CD4-positive, CD25-positive, alpha-beta regulatory T cell (primary cell): ENCODE measurements at places on chromosomes 6 and 20. TPM values are rescaled to one million over a fixed set of nuclear protein-coding genes. Genes with fewer than 3 reads are reported as not detected.

NFKBIE gene
- 3.6 TPM for polyA plus RNA-seq

GRM1 gene
- not detected for polyA plus RNA-seq

MACROD2 gene
- polyA plus RNA-seq = not detected

IL17F gene
- polyA plus RNA-seq = not detected

ADAM33 gene
- polyA plus RNA-seq = not detected

SOX18 gene
- polyA plus RNA-seq = not detected

SMAP1 gene
- polyA plus RNA-seq = 28.3 TPM

CHRNA4 gene
- polyA plus RNA-seq = not detected

PKHD1 gene
- not detected for polyA plus RNA-seq

PTCRA gene
- polyA plus RNA-seq = not detected

HEBP2 gene
- polyA plus RNA-seq = 67.8 TPM

UCKL1 gene
- 32.6 TPM for polyA plus RNA-seq

FOXQ1 gene
- not detected for polyA plus RNA-seq

CYP39A1 gene
- not detected for polyA plus RNA-seq

TREM1 gene
- not detected for polyA plus RNA-seq

- no peak for DNase-seq
Observed at GRCh38 chr6:112176175-112176574, 78.2 kb downstream of the LAMA4 start.

DNA sequence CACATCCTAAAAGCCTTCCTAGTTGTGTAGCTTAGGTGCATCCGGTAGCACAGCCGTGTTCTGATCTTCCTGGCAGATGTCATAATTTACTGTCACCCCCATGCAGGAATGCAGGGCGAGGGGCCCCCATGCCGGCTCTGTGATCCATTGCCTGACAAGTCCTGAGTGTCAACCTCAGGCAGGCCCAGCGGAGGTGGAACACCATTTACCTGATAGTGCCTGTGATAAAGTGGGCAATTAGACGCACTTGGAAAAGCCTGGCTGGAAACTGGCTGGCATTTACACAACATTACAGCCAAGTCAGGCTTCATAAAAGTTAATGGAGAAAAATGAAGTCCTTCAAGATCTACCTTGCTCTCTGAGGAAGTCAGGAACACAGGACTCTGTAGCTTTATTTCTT, 521.4 kb upstream of the JAG1 start:
- no peak for DNase-seq

DNA sequence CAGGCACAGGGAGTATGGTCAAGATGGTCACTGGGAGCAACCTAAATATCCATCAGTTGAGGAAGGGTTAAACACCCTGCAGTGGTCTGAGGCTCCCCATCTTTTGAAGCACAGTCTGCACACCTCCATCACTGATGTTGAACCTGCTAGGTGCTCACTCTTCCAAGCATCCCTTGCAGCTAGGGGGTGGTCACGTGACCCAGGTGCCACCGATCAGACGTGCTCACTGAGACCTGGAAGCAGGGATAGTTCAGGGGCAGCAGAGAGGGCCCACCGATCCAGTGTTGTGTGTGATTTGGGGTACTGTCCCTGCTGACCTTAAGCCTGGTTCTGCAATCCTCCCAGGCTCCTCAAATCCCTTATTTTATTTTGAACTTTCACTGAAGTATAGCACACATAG, 134.6 kb downstream of the CEBPB start:
- no peak for DNase-seq

- no peak for DNase-seq
Observed at GRCh38 chr6:26459023-26459810, 1.5 kb downstream of the BTN2A1 start.

DNA sequence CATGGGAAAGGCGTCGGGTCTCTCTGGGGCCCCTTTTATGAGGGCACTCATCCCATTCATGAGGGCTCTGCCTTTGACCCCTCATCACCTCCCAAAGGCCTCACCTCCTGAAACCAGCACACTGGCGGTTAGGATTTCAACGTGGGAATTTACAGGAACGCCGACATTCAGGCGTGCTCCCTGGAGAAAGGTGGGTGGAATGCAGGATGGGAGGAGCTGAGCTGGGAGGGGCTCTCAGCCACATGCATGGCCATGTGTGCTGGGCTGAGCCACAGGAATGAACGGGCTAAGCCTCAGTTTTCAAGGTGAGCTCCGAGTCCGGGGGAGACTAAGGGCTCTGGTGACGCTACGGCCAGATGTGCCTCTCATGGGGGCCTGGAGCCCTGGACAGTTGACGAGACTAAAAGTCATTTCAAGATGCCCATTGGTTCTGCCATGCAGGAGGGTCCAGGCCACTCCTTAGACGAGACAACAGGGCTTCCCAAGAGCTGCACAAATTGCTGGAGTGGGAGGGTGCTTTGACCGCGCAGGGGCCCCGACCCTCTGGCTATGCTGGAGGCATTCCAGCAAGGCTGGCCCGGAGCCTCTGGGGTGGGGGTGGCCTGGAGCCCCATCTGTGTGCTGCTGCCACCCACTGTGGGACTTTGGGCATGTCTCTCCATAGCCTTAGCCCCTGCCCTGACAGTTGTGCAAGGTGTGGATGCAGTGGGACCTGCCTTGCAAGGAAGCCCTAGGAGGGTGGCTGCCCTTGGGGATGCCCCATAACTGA, 3.8 kb upstream of the ARFGAP1 start:
- no peak for DNase-seq

GRCh38 chr6:136324686-136325380, 35.2 kb upstream of the BCLAF1 start:
- DNase-seq = no peak

- no peak for DNase-seq
Observed at GRCh38 chr6:147033267-147033666, 170.9 kb upstream of the STXBP5 start.

GRCh38 chr6:117477988-117478852, 4.3 kb upstream of the DCBLD1 start:
- peak; percentile 48 for DNase-seq

- no peak for DNase-seq
Observed at GRCh38 chr6:131231103-131231502, 95.8 kb downstream of the AKAP7 start.

DNA sequence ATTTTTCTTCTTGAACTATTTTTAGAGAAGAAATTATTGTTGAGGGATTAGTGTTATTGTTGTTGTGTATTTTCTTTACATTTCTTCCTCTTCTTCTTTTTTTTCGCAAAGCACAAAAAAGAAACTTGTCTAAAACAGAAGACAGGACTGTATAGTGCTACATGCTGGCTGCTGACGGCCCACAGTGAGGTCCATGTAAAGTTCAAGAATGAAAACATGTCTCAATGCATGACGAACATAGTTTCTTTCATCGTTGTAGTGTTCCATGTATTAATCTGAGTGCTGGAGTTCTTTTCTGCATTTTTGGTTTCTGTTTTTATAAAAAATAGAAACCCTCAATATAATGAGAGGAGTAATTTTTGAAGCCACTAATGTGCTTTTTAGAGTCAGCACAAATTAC, 462.9 kb upstream of the MARCKS start:
- no peak for DNase-seq

DNA sequence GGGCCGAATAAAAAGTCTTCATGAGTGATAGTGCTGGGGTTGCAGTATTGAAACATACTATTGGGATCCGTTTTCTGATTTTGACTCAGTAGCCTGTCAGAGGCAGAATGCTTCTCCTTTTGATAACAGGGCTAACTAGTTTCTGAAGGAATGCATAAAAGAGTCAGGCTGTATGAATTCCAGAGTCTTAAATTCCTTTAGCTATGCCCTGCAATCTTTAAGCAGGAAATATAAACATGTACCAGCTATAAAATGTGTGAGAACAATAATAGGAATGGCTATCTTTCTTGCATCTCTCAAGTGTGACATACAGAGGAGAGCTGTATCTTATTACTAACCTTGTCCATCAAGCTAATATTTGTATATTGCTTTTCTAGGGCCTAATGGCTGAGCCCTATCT, 917.1 kb downstream of the KIF16B start:
- no peak for DNase-seq

- DNase-seq = no peak
Observed at GRCh38 chr6:157194110-157194509, 129.2 kb downstream of the TMEM242 start.

DNA sequence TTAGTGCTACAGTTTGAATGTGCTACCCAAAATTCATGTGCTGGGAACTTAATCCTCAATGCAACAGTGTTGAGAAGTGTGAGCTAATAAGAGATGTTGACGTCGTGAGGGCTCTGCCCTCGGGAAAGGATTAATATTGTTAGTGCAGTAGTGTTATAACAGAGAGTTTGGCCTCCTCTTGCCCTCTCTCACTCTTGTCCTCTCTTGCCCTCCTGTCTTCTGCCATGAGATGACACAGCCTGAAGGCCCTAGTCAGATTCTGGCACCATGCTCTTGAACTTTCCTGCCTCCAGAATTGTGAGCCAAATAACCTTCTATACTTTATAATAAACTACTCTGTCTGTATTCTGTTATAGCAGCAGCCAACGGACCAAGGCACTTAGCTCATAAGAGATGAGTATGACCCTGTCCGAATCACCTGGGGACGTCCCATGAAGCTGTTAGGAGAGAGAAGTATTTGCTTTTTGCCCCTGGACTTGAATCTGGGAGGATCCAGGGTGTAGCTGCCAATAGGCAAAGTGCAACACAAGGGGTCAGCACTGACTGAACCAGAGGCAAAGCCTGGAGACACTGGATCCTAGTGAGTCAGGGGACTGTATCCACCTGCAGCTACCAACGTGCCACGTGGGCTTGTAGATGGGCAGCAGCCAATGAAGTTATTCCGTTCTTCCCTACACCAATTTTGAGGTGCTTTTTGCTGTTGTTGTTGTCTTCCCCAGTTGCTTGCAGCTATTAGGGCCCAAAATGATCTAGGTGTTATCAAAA, 233.7 kb downstream of the THBS2 start:
- no peak for DNase-seq

GRCh38 chr6:82957171-82957867, 108.3 kb downstream of the UBE3D start:
- DNase-seq = no peak

- DNase-seq = no peak
Observed at GRCh38 chr20:52943185-52943841, 28.8 kb upstream of the TSHZ2 start.

GRCh38 chr6:134031696-134032255, 20.6 kb downstream of the SLC2A12 start:
- DNase-seq = no peak

DNA sequence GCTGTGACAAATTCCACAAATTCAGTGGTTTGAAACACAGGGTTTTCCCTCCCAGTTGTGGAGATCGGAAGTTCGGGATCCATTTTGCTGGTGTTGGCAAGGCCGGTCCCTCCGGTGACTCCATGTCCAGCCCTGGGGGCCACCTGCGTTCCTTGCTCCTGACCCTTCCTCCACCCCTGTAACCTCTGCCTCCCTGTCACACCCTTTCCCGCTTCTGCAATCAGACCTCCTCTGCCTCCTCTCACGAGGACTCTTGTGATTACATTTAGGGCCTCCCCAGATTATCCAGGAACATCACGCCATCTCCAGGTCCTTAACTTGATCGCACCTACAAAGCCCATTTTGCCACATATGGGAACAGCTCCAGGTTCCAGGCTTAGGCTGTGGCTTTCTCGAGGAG, 12.5 kb downstream of the RPS6KA2 start:
- no peak for DNase-seq

DNA sequence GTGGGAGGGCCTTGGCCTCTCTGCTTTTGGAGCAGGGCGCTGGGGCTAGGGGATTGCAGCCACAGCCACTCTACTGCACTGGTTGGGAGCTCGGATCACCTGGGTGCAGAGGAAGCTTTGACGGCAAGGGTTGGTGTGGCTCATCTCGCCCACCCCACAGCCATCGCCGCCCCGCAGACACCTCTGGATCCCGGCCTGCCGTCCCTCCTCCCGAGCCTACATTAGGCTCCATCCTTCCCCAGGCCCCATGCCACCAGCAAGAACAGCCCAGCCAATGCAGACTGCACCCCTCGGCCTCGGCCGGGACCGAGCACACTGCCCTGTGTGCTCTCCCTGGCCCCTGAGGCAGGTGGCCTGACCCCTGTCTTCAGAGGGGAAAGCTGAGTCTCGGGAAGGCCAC, 6.3 kb upstream of the NKAIN4 start:
- no peak for DNase-seq

DNA sequence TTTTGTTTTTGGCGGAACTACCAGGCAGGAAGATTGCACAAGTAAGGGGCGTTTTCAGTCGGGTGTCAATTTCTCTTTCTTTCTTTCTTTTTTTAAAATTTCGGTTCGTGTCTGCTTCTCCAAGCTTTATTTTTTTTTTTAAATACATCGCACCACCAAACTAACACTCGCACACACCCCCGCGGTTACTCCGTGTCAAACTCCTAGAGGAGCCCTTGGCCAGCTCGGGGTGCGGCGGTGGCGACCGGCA, 338 bp downstream of the UTRN start:
- peak; percentile 60 for DNase-seq

DNA sequence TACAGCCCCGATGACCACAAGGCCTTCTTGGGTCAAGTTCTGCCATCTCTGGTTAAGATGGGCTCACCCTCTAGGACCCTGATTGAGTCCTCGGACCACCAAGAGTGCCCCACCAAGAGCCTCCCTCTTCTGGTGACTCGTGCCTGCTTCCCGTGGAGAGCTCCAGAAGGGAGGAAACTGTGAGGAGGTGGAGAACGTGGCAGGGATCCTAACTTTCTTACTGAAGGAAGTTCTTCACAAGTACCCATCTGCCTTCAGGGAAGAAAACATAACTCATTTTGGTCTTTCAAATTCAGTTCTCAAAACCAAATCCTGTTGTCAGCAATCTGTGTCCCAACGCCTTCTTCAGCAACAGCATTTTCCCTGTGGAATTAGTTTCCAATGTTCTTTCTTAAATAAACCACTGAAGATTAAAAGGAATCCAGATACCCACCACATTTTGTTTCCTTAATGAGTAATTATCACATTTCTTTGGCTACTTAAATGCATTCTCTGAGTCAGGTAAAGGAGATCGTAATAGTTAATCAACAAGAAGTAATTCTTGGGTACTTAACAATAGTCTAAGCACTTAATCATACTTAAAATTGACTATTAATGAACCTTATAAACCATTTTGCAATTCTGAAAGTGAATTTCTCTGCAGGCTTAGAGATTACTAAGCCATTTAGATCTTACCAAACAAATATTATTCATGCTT, 185.8 kb upstream of the SGK1 start:
- no peak for DNase-seq

DNA sequence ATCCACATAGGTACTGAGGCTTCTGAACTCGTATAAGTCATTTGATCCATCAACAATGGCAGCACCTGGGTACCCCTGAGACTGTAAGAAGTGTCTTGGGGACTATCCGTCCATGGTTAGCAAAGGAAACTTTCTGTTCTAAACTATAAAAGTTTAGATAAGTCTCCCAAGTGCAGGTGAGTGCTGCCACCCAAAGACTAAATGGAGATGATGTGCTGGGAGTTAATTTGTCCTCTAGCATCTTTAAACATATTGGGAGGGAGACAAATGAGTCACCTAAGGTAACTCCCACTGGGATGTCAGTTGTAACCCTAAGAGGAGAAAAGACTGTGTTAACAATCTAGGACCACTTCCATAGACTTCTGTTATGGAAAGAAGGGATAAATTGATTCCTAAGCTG, 6.2 kb downstream of the BEND6 start:
- no peak for DNase-seq

DNA sequence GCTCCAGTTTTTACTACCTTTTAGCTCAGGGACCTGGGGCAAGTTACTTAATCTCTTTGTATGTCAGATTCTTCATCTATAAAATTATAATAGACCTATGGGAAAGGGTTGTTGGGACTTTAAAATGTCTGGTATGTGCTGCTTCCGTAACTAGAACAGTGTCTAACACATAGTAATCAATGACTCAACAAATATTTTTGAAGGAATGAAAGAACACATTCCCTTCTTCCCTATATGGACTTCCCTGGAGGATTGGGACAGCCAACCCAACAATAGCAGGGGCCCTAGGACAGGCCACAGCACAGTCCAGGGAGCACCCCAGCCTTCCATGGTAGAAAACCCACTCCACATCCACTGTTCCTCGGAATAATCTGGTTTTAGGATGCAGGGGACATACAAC, 50.7 kb upstream of the TPD52L1 start:
- DNase-seq = no peak
